Skeletal muscle cell (primary cell): ENCODE measurements at places on chromosomes 7 and 10.

GRCh38 chr10:84008878-84009277 lies 130.4 kb upstream of the GHITM start:
- no peak for DNase-seq

DNA sequence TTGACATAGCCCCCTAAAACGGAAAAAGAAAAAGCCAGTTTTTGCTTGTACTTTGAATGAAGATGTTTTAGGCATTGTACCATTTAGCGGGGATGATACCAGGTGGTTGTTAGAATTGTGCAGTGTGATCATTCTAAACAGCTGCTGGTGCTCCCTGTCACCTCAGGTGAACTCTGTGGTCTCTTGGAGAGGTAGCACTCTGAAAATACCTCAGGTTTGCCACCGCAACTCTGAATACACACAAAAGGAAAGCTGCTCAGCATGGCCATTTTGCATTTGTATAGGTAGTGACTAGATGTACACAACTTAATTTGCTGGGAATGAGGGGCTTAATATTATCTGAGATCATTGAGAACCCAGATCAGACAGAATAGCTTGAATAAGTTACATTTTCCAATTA lies 52.6 kb downstream of the PLEKHA8 start:
- DNase-seq, result no peak

- DNase-seq, result no peak
These were observed 16.1 kb upstream of the RAB11FIP2 start for GRCh38 chr10:118062798-118063238.

- no peak for DNase-seq
These were observed 90.2 kb upstream of the ITGB1 start for GRCh38 chr10:33048223-33048622.
